Activated CD4-positive, alpha-beta T cell treated with anti-CD3 and anti-CD28 coated beads, Interleukin-2, amount 50 U/mL, for 1 hour (primary cell): ENCODE measurements at places on chromosomes 4 and X.
A peak's percentile ranks its signal among the peaks of the same experiment; 100 is the strongest.

GRCh38 chr4:127686658-127687057 is 43.5 kb upstream of the SLC25A31 start:
- DNase-seq: no peak

DNA sequence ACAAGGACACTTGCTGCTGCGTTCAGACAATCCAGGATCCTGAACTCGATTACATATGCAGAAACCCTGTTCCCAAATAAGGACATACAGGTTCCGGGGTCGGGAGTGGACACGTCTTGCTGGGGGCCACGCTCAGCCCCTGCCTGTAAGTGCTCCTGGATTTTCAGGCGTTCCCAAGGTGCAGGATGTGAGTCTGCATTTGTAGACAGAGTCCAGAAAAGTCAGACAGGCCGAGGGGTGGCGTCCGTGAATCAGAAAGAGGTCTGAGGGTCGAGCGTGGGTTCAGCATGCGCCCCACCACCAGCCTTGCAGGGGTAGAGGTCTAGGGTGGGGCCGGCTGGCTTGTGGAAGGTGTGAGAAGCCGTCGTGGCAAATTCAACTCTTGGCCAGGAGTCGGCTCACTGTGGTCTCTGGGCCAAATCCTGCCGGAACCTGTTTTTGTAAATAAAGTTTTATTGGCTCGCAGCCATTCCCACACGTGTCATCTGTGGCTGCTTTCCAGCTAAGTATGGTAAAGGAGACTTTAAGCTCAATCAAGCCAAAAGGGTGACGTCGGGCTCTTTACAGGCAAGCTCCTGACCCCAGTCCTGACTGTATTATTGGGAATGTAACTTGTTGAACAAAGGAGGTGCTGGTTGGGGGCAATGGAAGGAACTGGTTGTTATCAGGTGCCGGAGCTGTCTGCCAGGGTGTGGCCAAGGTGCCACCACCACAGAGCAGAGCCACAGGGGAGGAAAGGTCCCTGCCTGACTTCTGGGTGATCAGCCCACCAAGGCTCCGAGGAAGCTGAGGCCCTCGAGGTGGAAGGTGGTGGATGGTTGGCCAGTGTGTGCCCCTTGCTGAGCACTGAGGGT is 7.4 kb downstream of the DOK7 start:
- DNase-seq: no peak

- DNase-seq: peak; percentile 76
Observed at GRCh38 chrX:118495958-118496762, 545 bp downstream of the DOCK11 start.

DNA sequence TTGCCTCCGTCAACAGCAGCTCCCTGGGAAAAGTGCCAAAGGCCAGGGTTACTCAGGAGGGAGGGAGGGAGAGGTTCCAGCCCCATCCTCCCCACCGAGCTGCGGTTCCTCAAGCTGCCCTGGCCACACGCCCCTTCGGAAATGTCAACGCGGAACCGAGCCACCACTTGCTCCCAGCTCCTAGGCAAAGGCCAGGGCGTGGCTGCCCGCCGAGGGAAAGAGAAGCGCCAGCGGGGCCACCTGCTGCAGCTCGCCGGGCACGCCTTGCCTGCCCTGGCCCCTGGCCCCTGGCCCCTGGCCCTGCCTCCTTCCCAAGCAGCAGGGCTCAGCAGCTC is 15.3 kb downstream of the SLC6A8 start:
- DNase-seq: no peak

- DNase-seq: peak; percentile 70
Observed at GRCh38 chr4:153488006-153488891, 22.1 kb downstream of the TMEM131L start.

- DNase-seq: no peak
Observed at GRCh38 chrX:70338290-70338689, 48.4 kb downstream of the KIF4A start.

GRCh38 chr4:112284662-112285411 is 867 bp downstream of the TIFA start:
- DNase-seq: no peak

DNA sequence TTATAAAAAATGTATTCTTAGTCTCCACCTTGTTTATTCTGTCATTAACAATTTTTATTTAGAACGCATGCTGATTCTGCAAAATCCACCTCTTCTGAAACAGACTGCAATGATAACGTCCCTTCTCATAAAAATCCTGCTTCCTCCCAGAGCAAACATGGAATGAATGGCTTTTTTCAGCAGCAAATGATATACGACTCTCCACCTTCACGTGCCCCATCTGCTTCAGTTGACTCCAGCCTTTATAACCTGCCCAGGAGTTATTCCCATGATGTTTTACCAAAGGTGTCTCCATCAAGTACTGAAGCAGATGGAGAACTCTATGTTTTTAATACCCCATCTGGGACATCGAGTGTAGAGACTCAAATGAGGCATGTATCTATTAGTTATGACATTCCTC is 75.6 kb upstream of the SMARCA5 start:
- DNase-seq: no peak

DNA sequence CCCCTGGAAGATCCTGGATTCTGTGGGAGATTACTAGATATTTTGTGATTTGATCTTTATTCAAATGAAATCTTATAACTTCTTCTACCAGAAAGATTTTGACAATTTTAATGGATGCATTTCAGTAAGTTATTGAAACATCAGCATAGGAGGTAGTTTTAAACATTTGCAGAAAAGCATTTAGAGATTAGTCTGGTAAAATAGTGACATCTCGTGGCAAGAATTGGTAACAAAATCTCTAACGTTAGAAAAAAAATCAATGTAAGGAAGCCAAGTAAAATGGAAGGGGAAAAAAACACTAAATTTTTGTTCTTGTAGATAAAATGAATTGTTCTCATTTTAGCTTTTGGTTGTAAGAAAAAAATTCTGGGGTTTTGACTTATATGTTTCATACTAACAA is 73.3 kb downstream of the TASL start:
- no peak for DNase-seq

DNA sequence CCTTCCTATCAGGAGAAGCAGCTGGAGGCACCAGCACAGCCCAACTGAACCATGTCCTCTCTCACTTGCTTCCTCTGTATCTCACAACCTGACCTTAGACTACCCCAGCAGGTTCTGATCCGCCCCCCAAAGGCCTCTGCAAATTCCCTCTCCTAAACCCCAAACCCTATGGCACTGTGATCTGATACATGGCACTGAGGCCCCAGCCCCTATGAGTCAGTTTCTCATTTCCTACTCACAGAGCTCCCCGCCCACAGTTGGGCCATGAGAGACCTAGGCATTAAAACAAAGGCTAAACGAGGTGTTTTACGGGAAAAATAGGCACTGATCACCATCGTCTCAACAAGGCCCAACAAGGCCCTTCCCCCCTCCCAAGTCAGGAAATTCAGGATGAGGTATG is 19.1 kb downstream of the SASH3 start:
- DNase-seq: no peak

GRCh38 chr4:113687067-113687718 is 74.3 kb downstream of the CAMK2D start:
- no peak for DNase-seq

- no peak for DNase-seq
Observed at GRCh38 chr4:184328022-184328736, 110.5 kb upstream of the ENPP6 start.

- no peak for DNase-seq
Observed at GRCh38 chr4:134189949-134190348, 11.6 kb downstream of the PABPC4L start.

DNA sequence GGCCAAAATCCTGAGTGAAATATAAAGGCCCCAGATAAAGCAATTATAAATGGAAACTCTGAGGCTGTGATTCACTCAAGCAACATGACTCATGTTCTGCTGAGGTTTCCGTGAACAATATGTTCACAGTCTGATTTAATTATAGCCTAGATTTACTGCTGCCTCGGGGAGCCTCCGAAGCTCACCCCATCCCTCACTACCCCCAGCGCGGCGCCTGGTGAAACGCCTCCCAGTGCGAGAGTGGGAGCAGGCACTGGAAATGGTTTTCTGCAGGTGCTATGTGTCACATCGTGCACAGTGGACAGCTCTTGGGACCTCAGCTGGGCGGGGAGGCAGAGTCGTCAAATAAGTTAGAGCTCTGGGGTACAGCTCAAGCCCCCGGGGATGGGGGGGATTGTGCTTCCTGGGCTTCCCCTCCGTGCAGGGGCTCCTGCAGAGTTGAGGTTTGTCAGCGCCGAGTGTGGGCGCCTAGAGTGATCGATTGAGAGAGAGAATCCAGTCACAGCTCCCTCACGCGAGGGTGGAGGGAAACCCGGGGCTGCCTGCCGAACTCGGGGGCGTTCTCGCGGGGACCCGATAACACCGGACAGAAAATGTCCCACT is 110.6 kb downstream of the PHKA2 start:
- no peak for DNase-seq

- DNase-seq: no peak
Observed at GRCh38 chr4:118865091-118865708, 23.5 kb upstream of the SYNPO2 start.

GRCh38 chrX:85922821-85923220 is 124.5 kb downstream of the CHM start:
- DNase-seq: no peak

DNA sequence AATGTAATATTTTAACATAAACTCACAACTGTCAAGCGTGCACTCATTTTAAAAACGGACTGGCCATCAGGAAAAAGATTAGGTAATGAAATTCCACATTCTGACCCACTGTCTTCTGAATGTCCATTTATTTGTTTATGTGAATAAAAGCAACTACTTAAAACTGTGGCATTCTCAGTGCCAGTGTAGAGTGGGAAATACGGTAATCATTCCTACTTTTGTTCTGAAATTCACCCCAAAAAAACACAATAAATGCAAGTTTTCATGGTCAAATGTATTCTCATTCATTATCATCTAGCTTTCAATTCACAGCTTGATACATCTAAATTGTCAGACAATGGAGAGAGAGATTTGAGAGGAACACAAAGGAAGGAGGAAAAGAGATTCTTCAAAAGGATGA is 260.9 kb downstream of the DCHS2 start:
- no peak for DNase-seq

- DNase-seq: no peak
Observed at GRCh38 chr4:94603170-94603747, 151.5 kb downstream of the PDLIM5 start.

DNA sequence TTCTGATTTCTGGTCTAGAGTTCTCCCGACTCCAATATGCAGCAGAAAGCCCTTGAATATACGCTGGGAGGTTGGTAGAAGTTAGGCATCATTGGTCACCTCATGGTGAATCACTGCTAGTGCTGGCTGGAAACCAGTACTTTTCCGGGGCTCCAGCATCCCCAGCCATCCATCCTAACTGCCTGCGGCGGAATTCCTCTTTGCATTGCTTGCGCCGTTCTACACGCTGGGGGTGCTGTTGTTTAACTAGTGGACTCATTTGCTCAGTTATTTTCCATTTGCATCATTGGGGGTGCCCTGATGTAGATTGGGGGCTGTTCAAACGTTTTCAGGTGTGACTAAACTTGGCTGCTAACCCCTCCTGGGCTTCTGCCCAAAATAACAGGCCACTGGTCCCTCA is 23.3 kb upstream of the GPR50 start:
- no peak for DNase-seq

DNA sequence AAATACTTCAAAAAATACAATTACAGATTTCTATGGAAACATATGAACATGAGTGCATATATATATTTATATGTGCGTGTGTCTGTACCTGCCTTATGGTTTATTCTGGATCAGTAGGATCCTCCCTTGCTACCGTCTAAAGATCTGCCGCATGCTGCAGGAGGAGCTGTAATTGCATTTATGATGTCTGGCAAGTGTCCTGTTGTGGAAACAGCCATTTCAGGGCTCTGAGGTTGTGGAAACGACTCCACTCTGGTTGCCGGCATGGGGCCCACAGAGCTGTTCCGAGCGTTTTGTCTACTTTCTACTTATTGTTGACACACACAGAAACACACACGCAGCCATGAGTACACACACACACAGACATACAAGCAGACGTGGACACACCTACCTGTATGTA is 21.3 kb downstream of the CD99 start:
- no peak for DNase-seq

- peak; percentile 15 for DNase-seq
Observed at GRCh38 chrX:7147413-7147977, at the start of gene STS. TSS of gene STS (plus strand) at chrX:7147712. CDS start at chrX:7253200, 105,488 bp downstream.

DNA sequence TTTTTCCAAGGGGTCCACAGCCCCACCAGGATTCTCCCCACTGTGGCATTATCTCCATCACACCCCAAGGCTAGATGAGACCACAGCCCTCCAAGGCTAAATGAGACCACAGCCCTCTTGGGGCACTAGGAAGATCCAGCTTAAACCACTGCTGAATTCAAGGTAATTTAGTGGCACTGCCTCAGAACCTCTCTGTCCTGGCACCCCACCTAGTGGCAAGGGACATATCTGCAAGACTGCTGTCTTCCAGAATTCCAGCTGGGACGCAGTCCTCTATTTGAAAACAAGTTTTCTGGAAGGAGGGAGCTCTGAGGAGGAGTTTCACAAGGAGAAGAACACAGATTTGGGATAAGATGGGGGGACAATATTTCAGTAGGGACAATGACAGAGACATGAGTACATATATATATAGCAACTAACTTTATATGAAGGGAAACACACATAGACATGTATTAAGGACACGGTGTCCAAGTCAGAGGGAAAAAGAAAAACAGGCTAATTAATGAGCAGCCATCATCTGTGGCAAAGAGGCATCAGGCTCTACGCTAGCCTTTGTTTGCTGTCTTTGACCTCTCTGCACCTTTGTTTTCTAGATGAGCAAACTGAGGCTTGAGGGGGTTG is 9.3 kb downstream of the CETN2 start:
- no peak for DNase-seq

GRCh38 chrX:81392396-81392795 is 190.5 kb downstream of the SH3BGRL start:
- DNase-seq: no peak

DNA sequence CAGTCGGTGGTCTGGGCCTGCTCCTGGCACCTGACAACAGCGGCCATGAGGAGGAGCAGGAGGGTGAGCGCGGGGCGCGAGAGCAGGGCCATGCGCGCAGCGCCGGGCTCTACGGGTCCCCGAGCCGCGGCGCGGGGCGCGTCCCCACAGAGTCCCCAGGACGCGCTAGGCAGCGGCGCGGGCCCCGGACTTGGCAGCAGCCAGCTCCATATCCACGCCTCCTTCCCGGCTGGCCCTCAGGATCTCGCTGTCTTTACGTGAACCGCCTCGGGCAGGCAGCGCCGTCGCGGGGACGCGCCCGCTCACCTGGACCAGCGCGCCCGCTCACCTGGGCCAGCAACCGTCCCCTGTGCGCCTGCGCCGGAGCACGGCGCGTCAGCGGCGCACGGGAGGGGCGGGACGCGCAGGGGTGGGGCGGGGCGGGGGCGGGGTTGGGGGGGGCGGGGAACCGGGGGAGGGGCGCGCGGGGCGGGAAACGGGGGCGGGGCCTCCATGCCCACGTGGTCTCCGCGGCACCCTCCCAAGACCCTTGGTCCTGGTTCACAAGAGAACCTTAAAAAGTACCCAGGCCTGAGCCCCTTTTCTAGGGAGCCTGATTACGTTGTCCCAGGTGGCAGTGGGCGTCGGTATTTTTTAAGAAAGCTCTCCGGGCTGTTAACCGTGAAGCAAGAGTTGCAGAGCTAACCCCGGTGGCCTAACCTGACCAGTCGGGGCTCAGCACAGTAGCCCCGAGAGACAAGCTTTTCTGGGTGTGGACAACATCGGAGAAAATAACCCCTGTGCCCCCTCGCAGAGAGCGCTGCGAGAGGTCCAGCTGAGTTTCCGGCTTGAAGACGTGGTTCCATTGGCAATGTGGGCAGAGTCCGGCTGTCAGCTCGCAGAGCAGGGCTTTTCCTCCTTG is at the start of gene PLA2G12A:
TSS of gene PLA2G12A (minus strand) at position 353 of the 901 bp plus-strand sequence. CDS start at position 92, 261 bp downstream.
- DNase-seq: peak; percentile 77
